NCI-H774 (cell line): ENCODE measurements at places on chromosomes 16 and 17.

DNA sequence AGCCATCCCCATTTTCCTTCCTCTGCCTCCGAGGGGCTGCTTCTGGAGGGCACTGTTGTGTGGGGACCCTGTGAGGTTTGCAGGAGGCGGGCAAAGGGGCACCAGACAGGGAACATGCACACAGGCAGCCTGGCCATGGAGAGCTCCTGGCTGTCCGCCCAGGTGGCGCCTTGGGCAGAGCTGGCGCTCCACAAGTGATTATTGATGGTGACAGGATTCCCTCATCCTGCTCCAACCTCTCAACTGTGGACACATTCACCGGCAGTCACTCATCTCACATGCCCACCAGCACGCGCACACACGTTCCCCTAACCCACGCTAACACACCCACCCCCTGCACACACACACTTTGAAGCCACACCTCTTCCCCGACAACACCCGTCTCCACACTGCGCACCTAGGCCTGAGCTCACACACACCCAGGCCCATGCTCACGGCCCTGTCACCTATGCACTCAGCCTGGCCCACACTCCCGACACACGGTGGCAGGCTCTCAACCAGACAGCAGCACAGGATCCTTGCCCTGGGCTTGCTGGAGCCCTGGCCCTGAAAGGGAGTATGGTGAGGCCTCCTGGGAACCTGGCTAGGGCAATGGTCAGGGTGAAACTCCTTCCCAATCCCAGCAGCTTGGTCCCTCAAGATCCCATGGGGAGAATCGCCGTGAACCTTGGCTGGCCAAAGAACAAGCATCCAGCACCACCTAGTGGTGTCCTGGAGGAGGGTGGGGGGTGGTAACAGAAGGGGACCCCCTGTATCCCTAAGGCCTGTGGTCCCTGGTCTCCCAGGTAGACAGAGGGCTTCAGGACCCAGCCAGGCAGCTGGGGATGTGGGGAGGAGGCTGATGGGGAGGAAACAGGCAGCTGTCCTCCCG is 3.6 kb downstream of the PNMT start:
- DNase-seq, result no peak

- DNase-seq, result no peak
Observed at GRCh38 chr16:2005646-2006045, 4.0 kb downstream of the ZNF598 start.

GRCh38 chr17:73274490-73274889 is 12.8 kb upstream of the CPSF4L start:
- no peak for DNase-seq

DNA sequence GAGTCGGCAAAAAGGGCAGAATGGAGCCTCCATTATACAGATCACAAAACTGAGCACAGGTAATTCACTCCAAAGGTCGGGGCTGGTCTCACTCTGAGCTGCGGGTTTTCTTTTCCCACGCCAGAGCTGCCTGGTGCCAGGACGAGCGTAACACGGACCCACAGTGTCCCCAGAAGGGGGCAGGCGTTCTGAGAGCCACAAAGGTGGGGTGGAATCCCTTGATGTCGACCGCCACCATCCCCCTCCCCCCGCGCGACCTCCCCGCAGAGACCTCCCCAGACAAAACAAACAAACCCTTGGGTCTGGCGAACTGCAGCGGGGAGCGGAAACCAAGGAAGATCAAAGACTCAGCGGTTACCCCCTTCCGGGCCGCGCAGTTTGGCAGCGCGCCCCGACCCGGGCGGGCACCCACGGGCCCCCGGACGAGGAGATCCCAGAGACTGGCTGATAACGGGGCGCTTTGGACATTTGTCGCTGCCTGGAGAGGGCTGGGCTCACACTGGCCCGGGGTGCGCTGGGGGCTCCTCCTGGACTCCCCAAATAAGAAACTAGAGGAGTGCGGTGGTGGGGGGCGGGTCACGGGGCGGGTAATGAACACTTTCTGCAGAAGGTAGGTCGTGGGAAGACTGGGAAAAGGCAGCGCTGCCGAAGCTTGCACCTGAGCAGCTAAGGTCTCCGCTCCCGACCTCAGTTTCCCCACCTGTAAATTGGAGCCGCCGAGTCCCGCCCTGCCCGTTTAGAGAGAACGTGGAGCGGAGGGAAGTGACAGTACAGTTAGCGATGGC is 664 bp upstream of the NKD1 start:
- DNase-seq, result no peak

GRCh38 chr16:65313936-65314626 is 192.2 kb upstream of the CDH11 start:
- no peak for DNase-seq

GRCh38 chr16:54587176-54587515 is 300.6 kb upstream of the IRX3 start:
- DNase-seq, result no peak

DNA sequence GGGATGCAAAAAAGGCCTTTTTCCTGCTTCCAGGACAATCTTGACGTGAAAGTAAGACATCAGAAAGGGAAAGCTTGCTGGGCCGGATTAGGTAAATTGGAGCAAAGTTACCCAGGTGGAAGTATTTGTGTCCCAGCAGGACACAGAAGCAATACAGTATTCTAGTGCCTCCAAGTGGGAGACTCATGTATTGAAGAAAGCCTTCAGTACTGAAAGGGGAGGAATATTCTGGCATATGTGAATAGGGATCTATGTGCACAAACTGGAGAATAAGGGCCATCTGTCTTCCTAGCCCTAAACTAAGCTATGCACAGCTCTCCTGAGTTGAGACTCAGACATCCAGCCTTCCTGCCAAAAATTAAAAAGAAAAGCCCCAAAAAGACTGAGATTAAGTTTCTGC is 327.3 kb upstream of the CDH8 start:
- no peak for DNase-seq

DNA sequence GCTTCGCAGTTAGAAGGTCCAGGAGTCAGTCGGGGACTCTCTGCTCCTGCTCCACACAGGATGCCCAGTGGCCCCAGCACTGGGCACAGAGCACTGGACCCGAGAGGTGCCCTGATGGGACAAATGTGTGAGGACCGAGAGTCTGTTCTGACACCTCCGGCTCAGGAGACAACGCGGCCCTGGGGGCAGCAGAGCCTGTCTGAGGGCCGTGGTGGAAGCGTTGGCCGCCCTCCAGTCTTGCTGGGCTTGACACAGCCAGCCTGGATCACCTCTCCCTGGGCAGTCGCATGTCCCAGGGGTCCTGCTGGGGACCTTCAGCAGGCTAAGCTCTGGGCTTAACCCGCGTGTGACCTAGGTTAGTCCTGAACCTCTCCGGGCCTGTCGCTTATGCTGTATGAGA is 23.1 kb downstream of the LGALS9 start:
- DNase-seq, result no peak

DNA sequence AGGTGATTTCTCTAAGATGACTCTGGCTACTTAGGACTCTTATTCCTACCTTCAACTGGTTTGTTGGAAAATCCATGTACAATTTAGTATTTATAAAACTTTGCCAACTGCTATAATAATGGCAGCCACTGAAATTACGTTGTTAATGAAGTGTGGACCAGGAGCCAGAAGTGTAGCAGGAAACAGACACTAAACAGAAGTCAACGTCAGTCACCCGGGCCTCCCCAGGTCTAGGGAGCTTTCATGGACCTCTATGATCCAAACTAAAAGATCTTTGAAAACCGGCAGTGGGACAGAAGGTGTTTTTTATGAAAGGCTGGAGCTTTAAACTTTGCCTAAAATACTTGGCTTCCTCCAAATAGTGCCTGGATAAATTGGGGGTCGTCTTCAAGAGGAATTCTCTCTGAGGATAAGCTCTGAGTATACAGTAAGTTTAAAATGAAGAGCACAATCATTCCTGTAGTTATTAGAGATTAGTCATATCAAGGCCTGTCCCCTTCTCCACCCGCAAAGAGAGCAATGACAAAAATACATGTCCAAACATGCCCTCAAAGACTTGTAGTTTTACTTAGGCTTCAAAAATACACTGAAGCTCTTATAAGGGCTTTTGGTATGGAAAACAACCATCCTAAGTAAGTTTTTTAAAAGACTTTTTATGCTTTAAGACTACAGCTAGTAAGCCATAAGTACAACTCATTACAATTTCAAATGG is 34.6 kb downstream of the DCUN1D3 start:
- DNase-seq, result no peak

DNA sequence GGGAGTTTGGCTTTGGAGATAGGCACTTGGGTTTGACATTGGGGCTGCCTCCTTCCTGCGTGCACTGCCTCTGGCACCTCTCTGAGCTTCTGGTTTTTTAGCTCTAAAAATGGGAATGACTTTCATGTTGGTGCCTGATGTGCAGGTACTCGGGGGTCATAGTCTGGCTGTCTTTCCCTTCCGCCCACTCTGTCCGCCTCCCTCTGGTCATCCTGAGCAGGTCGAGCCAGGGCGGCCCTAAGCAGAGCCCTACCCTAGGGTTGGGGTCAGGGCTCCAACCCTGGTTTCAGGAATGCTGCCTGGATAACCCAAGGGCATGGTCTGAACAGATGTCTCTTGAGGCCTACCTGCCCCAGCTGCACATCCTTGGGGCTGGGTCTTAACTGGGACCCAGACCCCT is 64.8 kb downstream of the CMIP start:
- no peak for DNase-seq

GRCh38 chr16:9053006-9053601 is 38.3 kb upstream of the HAPSTR1 start:
- peak; percentile 77 for DNase-seq

DNA sequence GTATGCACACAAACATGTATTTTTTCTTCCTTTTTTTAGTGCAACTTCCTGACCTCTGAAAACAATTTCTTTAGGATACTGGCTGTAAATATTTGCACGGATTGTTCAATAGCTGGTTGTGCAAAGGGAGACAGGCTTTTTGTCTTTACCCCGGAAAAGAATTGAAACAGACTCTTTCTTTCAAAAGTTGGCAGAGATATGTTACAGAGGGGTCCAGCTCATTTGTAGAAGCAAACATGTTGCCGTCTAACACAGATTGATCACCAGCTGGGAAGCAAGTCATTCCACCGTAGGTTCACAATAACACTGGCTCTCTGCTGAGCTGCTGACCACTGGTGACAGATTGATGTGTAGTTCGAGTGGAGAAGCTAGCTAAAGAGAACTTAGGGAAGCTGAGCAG is 130.9 kb downstream of the STX8 start:
- DNase-seq, result no peak

- DNase-seq, result no peak
Observed at GRCh38 chr17:846901-847843, 65.0 kb downstream of the MRM3 start.

GRCh38 chr17:39327109-39327508 is 74.3 kb downstream of the FBXL20 start:
- DNase-seq, result no peak

- no peak for DNase-seq
Observed at GRCh38 chr16:82192665-82193064, 22.6 kb upstream of the MPHOSPH6 start.

GRCh38 chr17:11369575-11369974 is 128.6 kb downstream of the SHISA6 start:
- DNase-seq, result no peak

DNA sequence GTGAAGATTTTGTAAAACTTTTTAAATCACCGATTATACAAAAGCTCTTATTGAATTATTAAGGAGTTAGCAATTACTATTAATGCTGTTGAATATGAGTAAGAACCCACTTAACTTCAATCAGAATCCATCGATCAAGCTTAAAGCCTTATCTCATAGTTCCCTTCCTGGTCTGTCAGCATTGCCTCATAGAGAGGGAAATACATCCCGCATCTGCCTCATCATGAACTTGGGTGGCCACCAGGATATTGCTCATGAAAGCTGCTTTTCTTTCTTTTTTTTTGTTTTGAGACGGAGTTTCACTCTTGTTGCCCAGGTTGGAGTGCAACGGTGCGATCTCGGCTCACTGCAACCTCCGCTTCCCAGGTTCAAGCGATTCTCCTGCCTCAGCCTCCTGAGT is 66.7 kb downstream of the PIGL start:
- DNase-seq, result no peak

DNA sequence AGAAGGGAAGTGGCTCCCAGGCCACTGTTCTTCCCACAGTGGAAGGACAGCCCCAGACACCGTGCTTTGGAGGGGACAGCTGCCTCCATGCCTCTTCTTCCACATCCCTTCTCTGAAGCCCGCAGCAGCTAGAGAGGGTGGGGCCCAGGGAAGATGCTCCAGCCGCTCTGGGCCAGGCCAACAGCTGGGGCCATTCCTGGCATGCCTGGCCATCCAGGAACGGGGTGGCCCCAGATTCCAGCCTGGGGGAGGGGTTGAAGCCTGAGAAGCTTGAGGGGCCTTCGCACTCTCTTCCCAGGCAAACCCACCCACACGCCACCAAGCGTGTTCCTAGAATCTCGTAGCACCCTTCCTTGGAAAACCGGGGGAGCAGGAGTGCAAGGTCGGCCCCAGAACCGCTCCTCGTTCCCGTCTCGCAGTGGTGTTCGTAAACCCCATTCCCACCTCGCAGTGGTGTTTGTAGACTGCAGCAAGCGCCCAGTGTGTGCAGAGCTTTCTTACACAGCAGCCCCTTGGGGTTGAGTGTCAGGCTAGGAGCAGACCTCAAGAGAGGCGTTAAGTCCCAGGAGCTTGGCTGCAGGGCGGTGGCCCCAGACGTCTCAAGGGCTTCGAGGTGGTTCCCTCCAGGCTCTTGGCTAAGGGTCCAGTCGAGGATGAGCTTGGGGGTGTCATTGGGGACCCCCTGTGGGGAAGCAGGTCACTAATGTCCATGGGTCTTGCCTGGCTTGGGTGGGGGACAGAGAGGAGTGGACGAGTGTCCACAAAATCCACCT is 2.7 kb downstream of the CDH15 start:
- DNase-seq, result no peak

GRCh38 chr16:85366031-85366763 is 246.9 kb upstream of the GSE1 start:
- DNase-seq, result no peak

- DNase-seq, result no peak
Observed at GRCh38 chr17:59972778-59973177, 8.2 kb upstream of the RNFT1 start.

- DNase-seq, result no peak
Observed at GRCh38 chr17:40283662-40284061, 4.0 kb upstream of the CDC6 start.

GRCh38 chr17:68606451-68607307 is 5.5 kb upstream of the FAM20A start:
- no peak for DNase-seq

DNA sequence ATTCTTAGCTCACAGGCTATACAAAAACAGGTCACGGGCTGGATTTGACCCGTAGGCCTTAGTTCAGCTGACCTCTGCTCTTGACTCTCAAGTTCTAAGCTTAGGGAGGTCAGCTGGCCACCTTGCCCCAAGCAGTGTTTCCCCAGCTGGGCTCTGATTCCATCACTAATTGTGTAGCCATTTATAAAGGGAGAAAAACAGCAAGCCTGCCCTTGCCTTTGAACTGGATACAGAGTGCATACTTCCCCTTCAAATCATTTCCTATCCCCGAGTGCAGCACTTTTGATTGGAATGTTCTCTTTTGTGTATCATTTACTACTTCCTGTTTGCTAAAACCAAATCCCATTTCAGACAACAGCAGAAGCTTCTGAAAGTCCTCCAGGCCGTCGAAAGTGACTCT is 153.6 kb downstream of the KATNIP start:
- DNase-seq, result no peak

- no peak for DNase-seq
Observed at GRCh38 chr17:8212312-8213180, 2.2 kb upstream of the AURKB start.
